M059J (cell line): ENCODE measurements at places on chromosomes 11 and 22.

DNA sequence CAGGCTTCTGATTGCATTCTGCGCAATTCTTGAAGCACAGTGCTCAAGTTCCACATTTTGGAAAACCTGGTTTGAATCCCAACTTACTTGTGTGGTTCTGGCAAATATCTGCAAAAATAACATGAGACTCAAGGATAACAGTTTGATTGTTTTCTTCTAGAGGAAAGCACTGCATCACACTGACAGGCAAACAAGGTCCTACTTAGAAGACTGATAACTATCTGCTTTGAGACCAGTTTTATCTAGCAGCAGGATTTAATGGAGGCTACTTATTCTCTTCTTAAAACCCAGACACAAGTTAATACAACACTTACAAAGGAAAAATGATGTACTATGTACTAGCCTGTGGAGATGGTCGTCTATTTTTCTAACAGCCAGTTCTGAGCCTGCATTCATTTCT is 41.4 kb downstream of the RIC3 start:
- DNase-seq: no peak

- DNase-seq: peak; percentile 31
These were observed 420 bp upstream of the TRIM44 start for GRCh38 chr11:35662061-35662648.

DNA sequence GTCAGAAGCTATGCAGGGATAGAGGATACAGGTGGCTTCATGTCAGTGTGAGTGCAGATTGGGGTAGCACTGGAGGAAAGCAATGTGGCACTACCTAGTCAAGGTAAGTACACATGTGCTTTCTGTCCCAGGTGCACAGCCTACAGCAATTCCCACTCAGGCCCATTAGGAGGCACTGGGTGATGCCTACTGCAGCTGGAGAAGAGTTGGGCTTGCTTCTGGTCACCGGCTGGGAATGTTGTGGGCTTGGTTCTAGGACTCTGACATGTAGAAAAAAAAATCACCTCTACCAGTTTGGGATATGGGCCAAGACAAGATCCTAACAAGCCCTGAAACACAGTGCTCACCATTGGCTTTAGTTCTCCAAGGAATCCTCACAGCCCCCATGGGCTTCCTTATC is 69.7 kb downstream of the TENM4 start:
- DNase-seq: peak; percentile 65

DNA sequence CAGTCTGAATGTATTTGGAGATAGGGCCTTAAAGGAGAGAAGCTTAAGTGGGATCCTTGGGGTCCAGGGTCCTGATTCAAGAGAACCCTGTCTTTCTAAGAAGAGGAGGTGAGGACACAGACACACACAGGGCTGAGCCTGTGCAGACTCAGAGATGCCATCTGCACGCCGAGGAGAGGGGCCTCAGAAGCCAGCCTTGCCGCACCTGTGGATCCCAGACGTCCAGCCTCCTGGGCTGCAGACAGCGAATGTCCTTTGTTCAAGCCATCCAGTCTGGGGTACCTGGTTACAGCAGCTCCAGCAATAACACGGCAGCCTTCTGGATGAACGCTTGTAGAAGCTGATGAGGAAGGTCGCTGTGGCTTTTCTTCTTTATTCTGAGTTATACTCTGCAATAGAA is 1086.1 kb downstream of the BRD1 start:
- no peak for DNase-seq

DNA sequence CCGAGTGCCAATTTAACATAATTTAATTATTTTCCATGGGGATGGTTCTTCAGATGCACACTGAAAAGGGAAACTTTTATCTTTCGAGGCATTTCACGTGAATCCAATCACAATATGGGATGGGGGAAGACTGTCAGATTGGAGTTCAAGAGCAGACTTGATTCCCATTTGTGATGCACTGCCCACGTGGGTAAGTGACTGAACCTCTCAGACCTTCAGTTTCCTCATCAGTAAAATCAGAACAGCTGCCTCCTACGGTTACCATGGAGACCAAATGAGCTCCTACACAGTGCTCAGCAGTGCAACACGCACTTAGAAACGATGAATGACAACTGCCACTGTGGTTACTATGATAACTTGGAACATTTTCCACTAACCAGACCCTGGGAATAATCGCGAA is 21.7 kb downstream of the KIAA0930 start:
- no peak for DNase-seq

GRCh38 chr22:31802575-31802974 is 48.8 kb downstream of the DEPDC5 start:
- DNase-seq: no peak

- DNase-seq: no peak
These were observed 93.4 kb downstream of the SPON1 start for GRCh38 chr11:14055936-14056335.

DNA sequence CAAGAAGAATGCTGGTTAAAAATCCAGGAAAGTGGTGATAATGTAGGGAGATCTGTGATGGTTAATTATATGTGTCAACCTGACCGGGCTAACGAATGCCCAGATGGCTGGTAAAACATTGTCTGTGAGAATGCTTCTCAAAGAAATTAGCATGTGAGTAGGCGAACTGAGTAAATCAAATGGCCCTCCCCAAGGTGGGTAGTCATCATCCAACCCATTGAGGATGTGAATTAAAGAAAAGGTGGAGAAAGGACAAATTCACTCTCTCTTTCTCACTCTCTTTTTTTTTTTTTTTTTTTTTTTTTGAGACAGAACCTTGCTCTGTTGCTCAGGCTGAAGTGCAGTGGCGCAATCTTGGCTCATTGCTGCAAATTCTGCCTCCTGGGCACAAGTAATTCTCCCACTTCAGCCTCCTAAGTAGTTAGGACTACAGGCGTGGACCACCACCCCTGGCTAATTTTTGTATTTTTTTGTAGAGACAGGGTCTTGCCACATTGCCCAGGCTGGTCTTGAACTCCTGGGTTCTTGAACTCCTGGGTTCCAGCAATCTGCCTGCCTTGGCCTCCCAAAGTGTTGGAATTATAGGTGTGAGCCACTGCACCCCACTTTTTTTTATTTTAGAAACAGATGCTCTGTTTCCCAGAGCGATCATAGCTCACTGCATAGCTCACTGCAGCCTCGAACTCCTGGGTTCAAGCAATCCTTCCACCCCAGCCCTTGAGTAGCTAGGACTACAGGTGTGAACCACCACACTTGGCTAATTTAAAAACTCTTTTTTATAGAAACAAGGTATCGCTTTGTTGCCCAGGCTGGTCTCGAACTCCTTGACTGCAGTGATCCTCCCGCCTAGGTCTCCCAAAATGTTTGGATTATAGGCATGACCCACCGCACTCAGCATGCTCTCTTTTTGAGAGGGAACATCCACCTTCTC is 22.0 kb upstream of the P2RY6 start:
- DNase-seq: no peak

GRCh38 chr11:57424792-57425564 is 1.9 kb downstream of the SLC43A3 start:
- peak; percentile 96 for DNase-seq

DNA sequence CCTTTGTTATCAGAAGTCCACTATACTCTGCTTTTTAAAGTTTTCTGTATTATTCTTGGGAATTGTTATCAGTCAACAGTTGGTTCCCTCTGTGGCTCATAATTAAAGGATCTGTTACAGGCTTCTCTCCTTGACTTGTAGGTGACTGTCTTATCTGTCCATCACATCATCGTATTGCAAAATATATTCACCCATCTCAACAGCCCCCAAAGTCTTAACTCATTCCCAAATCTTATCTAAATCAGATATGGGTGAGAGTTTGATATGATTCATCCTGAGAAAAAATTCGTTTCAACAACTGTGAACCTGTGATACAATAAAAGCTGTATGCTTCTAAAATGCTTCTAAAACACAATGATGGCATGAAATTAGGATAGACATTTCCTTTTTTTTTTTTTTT is 1245.6 kb upstream of the RAG2 start:
- no peak for DNase-seq

GRCh38 chr11:64448599-64449380 is 89.8 kb downstream of the RPS6KA4 start:
- peak; percentile 75 for DNase-seq

DNA sequence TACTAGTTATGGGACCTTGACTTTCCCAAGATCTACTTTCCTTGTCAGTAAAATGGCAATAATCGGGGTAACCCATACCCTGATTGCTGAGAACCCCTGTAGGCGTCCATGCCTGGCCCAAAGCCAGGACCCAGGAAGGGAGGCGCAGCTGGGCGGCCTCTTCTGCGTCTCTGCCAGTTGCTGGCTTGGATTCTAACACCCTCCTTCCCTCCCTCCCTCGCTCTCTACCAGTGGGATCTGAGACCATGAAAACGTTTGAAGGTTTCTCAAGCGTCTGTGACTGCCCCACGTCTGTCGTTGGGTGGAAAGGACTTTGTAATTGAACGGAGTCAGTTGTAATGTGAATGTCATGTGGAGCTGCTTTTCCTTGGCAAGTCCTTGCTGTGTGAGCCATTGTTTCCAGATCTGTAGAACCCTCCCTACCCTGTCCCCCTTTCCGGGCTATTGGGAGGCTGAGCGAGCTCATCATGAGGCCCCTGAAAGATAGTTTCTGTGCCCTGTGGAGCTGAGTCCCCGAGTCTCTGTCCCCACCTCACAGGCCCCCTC is 47.8 kb downstream of the PARVB start:
- no peak for DNase-seq

- no peak for DNase-seq
These were observed 12.1 kb upstream of the CHORDC1 start for GRCh38 chr11:90234977-90235376.

- DNase-seq: peak; percentile 96
These were observed 48.1 kb upstream of the SHISAL1 start for GRCh38 chr22:44360668-44361381.

GRCh38 chr11:92259861-92260260 is 35.2 kb downstream of the FAT3 start:
- DNase-seq: no peak

GRCh38 chr22:17569971-17570511 is 6.7 kb downstream of the SLC25A18 start:
- peak; percentile 65 for DNase-seq

- peak; percentile 89 for DNase-seq
These were observed 108.8 kb upstream of the CD44 start for GRCh38 chr11:35029979-35030682.

- no peak for DNase-seq
These were observed 226.8 kb upstream of the CHORDC1 start for GRCh38 chr11:90449606-90450005.

GRCh38 chr11:60130496-60130895 is 42.0 kb downstream of the MS4A2 start:
- peak; percentile 62 for DNase-seq

GRCh38 chr11:19075636-19076035 is 15.1 kb upstream of the MRGPRX2 start:
- no peak for DNase-seq

- peak; percentile 39 for DNase-seq
These were observed 120.4 kb upstream of the GRIA4 start for GRCh38 chr11:105489446-105489845.

DNA sequence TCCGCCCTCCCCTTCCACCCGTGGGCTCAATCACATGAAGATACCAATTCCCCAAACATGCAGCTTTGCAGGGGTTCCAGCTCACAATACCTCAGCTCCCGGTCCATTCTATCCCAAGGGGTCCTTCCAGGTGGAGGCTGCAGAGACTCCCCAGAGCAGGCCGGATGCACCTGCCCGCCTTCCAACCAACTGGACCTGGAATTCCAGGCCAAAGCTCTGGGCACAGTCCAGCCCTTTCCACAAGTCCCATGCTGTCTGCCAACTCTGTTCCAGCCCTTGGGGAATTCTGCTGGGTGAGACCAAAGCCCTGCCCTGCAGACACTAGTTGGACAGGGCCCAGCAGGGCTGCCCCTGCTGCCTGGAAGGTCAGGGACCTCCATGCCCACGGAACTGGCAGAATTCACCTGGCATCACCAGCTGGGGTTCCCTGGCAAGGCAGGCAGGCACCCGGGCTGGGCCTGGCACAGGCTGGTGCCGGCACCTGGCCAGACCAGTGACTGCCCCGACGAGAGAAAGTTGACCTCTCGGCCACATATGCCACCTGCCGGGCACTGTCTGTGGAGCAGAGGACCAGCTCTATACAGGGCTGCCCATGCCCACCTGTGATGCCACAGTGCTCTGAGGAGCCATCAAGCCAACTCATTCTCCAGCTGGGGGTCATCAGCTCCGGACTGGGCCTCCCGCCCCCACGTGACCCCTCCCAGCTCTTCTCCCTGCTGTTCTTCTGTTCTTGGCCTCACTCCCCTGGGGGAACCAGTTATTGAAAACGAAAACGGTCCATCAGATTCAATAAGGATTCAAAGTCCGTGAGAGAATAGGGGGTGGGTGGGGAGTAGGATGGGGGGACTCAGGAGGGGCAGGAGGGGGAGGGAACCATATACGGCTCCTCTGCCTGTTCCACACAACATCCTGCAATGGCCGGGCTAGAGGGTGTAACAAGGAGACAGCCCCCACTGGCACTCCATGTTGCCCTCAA is 4.7 kb downstream of the SYT7 start:
- no peak for DNase-seq

DNA sequence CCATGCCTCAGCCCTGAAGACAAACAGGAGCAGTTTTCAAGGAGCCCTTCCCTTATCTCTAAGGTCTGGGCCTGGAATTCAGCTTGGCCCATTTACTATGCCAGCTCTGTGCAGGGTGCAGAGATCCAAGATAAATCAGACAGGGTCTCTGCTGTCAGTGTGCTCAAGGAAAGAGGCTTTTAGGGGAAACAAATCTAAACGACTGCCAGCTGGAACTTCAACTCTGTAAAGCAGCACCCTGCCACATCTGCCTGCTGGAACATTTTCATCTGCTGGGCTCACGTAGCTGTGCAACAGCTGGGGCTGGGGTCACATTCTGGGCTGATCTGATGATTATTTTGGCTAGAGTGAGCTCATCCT is 19.8 kb upstream of the EHF start:
- no peak for DNase-seq

- DNase-seq: peak; percentile 59
These were observed 13.8 kb upstream of the OR51M1 start for GRCh38 chr11:5369789-5370188.

GRCh38 chr11:72752088-72752914 is at the start of gene ARAP1:
TSS of gene ARAP1 (minus strand) at chr11:72752408. CDS start at chr11:72727128, 25,280 bp downstream.
- peak; percentile 89 for DNase-seq
